IPS DF 6.9 (cell line): ENCODE measurements at places on chromosomes 5 and 9.
A peak's percentile ranks its signal among the peaks of the same experiment; 100 is the strongest.

DNA sequence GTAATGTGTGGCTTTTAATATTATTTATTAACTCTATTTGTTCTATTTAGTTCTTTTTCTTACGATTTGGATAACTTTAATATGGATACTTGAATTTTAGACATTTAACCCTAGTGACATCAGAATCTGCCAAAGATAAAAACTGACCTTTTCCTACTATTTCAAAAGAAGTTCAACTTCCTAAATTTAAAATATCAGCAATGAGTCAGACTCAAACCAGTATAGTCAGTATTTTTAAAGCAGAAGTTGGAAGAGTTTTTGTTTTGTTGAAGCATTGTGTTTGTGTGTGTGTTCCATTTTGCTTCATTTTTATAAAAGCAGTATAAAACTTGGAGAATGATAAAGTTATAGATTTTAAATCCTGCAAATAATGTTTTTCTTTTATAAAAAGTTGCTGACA is 251.8 kb upstream of the RASA1 start:
- DNase-seq, result no peak

DNA sequence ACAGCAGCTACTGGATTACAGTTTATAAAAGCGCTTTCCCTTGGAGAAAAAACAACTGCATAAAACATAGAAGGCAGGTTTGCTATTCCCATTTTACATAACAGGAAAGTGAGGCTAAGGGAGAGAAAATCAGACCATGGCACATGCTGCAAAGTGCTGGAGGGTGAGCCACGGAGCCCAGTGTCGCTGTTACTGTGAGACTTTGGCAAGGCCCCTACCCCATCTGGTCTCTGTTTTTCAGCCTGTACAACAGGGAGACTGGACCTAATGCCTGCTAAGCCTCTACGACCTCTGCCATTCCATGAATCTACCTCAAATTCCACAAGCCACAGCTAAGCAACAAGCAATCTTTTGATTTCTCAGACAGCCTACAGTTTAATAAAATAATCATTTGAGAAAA is 139.2 kb downstream of the GABBR2 start:
- no peak for DNase-seq

DNA sequence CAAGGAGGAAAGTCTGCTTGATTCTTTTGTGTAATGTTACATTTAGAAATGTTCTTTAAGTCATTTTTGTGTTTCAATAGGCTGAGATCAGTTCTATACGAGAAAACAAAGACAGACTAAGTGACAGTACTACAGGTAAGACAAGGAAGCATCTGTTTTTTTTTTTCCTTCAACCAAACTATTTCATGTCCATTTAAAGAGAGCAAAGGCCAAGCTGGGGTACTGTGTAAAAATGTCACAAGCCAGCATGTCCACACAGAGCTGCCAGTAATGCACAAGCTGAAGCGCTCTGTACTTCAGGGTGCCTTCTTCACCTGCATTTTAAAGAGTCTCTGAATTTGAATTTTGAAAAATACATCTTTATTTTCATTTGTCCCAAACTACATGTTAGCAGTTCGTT is 20.2 kb upstream of the TTC23L start:
- no peak for DNase-seq

GRCh38 chr9:16099732-16100536 is 547.1 kb downstream of the CCDC171 start:
- no peak for DNase-seq

- no peak for DNase-seq
Observed at GRCh38 chr9:70466976-70467561, 52.6 kb upstream of the KLF9 start.

- no peak for DNase-seq
Observed at GRCh38 chr9:121447321-121447834, 52.3 kb downstream of the GGTA1 start.

- no peak for DNase-seq
Observed at GRCh38 chr5:10467281-10468198, 25.9 kb downstream of the ROPN1L start.

DNA sequence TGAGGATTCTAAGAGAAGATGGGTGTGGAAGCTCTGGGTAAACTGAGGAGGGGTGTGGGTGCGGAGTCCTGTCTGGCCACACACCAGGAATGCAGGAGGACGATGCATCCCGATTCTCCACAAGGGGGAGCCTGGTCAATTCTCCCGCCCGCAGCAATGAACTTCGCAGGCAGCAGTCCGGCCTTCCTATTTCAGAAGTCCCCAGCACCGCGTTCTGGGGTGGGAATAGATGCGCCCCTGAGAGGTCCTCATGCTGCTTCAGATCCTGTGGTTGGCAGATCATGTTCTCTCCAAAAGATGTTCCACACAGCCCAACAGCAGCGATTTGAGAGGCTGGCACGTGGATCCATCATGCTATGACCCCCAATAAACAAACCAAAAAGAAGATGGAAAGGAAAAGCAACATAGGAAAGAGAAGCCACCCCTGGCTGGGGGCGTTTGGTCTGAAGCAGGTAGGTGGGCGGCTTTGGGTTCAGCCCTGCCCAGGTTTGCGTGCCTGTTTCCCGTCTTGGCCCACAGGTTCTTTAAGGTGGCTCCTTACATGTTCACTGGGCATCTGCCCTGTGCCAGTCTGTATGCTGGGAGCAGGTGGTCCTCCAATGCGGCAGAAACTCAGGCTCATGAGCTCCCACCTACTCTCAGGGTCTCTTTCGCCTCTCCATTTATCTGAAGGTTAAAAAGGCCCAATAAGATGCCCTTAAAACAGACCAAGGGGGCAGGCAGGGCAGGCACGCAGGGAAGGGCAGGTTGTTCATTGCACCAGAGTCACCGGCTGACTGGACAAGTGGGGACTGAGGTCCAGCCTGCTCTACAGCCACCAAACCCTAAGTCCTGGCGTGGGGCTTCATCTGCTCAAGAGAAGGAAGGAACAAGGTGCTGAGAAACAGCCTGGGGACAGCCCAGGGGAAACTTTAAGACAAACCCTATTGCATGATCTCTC is 171.6 kb downstream of the PAX5 start:
- DNase-seq, result no peak

GRCh38 chr9:135814421-135815095 is 92.8 kb downstream of the CAMSAP1 start:
- DNase-seq, result no peak

- peak; percentile 20 for DNase-seq
Observed at GRCh38 chr5:132322266-132322665, 28.1 kb downstream of the SLC22A4 start.

GRCh38 chr5:33711094-33711679 is 180.6 kb downstream of the ADAMTS12 start:
- DNase-seq, result no peak

DNA sequence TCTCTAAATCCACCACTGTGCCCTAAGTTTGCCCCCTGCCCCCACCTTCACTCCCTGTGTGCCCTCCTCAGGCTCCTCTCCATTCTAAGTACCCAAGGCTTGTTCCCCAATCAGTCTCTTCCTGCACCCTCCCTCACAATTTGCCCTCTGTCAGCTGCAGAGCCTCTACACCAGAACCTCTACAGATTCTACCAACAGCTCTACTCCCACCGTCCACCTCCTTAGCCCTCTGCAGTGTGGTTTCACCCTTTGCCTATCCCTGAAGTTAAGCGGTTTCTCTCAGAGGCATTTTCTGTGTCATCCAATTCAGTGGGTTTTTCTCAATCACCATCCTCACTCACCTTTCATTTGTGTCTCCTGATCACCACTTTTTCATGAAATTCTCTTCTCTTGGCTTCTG is 13.2 kb upstream of the ERAP2 start:
- no peak for DNase-seq

GRCh38 chr5:38509185-38509584 is 47.3 kb downstream of the LIFR start:
- DNase-seq, result no peak

DNA sequence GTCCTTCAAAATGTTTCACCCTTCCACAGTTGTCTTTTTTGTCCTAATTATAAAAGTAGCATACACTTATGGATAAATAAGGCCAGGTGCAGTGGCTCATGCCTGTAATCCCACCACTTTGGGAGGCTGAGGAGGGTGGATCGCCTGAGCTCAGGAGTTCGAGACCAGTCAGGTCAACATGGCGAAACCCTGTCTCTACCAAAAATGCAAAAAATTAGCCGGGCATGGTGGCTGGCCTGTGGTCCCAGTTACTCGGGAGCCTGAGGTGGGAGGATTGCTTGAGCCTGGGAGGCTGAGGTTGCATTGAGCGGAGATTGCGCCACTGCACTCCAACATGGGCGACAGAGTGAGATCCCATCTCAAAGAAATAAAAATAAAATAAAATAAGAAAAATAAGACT is 1.6 kb downstream of the C5orf52 start:
- no peak for DNase-seq

DNA sequence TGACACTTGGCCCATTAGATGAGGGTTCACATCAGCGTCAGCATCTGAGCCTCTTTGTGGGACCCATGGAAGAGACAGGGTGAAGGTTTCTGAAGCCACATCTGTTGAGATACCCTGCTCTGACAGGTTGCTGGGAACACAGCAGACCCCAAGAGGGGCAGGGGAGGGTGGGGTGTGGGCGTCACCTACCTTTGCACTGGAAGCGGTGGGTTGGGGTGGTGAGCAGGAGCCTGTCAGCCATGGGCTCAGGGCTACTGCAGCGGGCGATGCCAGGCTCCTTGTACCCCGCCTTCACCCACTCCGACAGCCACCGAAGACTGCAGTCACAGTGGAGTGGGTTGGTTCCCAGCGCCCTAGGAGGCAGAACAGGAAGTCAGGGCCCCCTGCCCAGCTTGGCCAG is 131.5 kb upstream of the PANK3 start:
- no peak for DNase-seq

DNA sequence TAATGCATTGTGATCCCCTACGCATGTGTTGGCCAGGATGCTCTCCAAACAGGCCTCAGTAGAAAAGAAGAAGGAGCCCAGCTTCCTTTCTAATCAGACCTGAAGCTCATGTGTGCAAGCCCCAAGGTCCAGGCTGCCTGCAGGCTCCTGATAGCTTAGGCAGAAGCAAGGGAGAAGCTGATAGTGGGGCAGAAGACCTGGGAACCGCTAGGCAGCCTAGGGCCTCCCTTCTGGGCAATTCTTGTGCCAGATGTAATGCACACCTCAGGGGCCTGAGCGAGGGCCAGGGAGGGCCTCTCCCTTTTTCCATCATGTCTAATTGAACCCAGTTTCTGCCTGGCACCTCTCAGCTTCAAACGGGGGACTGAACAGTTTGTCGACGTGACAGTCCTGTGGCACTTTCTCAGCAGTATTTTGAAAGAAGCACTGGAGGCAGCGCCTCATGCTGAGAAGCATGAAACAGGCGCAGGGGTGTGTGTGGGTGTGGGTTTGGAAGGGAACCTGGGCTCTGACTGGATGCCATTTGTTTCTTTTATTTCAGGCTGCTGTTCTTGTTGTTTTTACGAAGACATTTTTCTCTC is 212.8 kb downstream of the PIK3R1 start:
- no peak for DNase-seq

- DNase-seq, result no peak
Observed at GRCh38 chr5:134143944-134144941, 29.8 kb downstream of the TCF7 start.

DNA sequence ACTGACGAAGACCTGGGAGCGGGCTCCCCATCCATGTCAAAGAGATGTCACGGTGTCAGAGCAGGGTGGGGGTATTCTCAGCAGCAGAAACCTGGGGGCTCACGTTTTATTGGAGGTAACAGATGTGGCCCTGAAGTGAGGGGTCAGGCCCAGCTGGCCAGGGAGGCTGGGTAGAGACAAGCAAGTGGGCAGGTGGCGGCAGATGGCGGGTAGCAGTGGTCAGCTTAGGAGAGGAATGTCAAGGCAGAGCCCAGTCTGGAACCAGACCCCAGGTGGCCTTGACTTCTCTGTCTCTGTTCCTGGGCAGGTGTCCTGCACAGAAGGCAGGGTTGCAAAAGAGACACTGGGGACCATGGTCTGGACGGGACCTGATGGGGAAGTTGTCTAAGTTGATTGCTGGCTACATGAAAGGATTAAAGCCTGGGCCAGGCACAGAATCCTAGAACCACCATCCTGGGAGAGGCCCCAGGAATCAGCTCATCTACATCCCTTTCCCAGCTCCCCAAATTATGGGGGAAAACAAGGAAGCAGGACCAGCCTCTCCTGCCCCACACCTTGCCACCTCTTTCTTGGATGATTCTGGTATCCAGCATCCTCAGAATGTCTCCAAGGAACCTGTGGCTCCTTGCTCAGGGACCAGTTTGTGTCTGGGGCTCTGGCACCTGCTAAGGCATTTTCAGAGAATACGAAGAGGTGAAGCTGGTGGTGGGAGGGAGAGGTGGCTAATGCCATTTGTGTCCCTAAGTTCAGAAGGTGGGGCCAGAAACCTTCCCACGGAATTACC is 72.5 kb downstream of the AMBP start:
- no peak for DNase-seq

GRCh38 chr9:133684121-133684935 is 48.2 kb downstream of the DBH start:
- DNase-seq, result no peak

DNA sequence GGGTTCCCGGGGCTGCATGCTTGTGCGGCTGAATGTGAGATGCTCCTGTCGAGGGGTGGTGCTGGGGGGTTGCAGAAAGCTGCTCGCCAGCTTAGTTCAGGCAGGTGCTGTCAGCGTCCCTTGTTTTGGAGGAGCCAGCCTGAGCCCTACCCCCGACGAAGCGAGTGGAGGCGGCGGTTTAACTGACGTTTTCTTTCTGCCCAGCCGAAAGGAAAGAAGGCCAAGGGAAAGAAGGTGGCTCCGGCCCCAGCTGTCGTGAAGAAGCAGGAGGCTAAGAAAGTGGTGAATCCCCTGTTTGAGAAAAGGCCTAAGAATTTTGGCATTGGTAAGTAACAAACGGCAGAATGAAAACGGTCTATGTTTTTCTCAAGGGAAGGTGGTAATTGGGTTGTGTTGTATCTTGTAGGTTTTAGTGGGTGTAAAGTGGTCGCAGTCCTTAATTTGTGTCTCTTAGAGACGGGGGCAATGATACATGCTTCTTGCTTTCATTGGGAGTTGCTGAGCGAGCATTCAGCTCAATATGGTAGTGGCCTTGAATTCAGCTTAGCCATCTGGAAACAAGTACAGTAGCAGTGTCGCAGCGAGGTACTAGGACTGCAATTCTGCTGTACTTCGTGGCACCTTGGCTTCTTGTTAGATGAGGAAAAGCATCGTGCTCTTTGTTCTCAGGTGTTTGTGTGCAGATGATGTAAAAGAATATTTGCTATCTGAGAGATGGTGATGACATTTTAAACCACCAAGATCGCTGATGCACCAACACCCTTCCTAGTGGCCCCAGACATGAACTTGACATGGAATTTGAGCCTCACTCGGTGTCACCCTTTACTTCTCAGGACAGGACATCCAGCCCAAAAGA is 928 bp downstream of the RPL7A start:
- no peak for DNase-seq

DNA sequence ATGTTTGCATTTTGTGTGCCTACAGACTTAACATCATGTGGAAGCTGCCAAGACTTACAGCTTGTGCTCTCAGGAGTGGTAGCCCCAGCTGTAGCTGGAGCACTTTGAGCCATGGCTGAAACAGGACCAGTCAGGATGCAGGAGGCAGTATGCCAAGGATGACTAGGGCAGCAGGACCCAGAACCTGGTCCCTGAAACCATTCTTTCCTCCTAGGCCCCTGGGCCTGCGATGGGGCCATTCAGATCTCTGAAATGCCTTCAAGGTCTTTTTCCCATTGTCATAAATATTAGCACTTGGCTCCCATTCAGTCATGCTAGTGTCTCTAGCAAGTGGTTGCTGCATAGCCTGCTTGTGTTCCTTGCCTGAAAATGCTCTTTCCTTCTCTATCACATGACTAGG is 29.6 kb upstream of the VLDLR start:
- no peak for DNase-seq
